ENCODE measurements at places on chromosomes 13 and 19.

GRCh38 chr19:47603706-47604565 lies 5.0 kb upstream of the BICRA start:
- no peak for DNase-seq

GRCh38 chr13:106522898-106523525 lies 12.4 kb downstream of the EFNB2 start:
- DNase-seq, result no peak

DNA sequence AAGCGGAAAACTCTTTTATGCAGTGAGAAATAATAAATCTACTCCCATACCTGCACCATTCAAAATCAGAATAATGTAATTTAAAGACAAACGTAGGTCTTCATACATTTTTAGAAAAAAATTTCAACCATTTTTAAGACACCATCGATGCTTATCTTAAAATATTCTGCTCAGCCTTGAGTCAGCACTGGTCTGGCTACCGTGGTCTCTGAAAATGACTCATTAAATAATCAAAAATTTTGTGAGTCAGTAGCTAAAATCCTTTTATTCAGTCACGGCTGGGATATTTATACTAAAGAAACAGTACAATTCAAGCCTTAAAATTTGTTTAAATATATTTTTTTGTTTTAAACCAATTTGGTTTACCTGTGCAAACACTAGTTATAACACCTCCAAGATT lies 2862.8 kb upstream of the PCDH20 start:
- DNase-seq, result no peak

- DNase-seq, result no peak
Measured at GRCh38 chr13:84925443-84925842, 873.8 kb downstream of the SLITRK6 start.

GRCh38 chr13:113417836-113418721 lies 35.2 kb downstream of the ADPRHL1 start:
- DNase-seq, result no peak

DNA sequence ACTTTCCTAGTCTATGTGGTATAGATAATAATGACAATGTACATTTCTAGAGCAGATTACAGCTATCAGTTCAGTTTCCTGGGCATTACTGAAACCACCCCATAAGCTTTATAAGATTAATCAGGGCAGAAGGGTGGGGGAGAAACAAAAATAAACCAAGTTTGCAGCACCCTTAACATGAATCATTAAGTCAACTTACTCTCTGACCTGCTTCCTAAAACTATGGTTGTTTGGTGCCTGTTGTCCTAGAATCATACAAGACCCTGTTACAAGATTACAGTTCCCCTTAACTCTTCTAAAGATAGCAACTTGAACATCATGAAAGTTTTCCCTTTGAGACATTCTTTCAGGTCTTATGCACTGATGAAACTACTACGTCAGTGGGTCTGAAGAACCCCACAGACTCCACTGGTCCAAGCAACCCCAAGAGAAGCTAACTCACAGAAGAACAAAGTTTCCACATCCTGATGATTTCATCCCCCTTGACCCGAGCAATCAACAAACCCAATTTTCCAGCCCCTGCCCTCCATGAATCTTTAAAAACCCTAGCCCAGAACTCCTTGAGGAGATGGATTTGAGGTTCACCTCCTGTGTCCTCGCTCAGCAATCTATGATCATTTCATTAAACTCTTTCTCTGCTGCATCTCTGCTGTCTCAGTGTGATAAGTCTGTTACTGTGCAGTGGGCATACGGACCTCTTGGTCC lies 336.5 kb downstream of the FOXO1 start:
- DNase-seq, result no peak

DNA sequence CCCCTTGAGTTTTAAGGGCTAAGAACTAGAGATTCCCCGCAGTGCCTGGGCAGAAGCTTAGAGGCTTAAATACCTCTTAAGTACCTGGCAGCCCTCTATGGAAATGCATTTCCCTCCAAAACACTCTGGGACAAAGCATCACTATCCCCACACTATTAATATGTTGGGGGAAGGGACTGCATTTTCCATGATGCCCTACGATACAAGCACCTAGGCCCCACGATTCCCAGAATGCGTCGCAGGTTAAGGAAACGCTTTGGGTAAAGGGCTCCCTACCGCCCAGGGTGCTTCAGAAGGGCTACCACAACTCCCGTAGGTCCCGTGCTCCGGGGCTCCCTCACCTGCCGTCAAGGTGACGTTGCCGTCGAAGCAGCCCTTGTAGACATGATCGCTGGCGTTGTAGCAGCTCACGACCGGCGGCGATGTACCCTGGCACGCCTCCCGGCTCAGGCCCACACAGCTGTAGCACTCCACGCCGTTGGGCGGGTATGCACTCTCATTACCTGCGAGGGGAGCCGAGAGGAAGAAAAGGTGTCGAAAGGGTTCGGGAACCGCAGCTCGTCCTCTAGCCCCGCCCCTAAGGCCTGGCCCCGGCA lies 2.5 kb downstream of the LYPD3 start:
- no peak for DNase-seq

- DNase-seq, result no peak
Measured at GRCh38 chr13:39302820-39303219, 264.6 kb downstream of the NHLRC3 start.

GRCh38 chr13:99370481-99371275 lies 63.5 kb upstream of the GPR183 start:
- DNase-seq, result no peak

DNA sequence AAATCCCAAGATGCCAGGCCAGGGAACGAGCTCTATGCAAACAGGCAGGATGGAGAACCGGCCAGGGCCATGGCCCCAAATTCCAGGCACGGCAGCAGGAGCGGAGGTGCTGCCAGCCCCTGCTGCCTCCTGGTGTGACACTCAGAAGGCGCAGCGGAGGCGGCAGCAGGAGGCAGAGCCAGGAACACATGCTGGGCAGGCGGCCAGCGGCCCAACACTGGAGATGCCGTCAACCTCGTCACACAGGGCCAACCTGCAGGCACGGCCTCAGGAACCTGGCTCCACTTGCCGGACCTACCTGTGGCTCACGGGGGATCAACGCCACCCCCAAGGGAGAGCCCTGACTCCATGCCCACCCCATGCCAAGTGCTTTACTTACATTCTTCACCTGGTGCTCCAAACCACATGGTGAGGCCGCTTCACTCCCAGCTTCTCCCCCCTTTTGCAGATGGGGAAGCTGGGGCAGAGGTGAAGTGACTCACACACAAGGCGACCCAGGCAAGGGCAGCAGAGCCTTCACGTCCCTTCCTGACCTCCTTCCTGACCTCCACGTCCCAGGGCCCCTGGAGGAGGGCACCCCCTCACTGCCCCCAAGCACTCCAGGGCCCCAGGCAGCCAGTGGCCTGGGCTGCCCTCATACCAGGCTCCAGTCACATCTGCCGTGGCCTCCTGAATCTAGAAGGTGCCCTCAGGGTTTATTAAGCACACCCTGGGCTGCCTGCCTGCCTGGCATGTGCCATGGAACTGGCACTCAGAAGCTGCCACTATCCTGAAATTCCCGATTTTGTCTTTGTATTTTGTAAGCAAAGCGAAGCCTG lies 43.5 kb downstream of the GGACT start:
- DNase-seq, result no peak

GRCh38 chr13:85557691-85558467 lies 241.3 kb downstream of the SLITRK6 start:
- no peak for DNase-seq

DNA sequence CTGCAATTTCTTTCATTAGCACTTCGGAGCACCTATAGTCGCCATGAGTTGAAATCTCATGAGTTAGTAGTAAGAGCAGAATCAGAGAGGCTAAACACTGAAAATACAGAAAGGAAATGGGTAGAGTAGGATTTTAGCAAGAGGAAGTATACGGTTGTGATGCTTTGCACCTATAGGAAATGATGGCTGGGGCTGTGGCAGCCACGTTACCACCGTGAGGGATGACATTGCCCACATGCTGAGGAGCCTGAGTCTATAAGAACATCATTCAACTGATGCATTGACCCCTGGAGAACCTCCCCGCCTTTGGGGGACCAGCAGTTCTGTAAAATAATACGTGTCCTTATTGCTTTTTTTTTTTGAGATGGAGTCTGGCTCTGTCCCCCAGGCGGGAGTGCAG lies 20.4 kb downstream of the FAM187B start:
- DNase-seq, result no peak

DNA sequence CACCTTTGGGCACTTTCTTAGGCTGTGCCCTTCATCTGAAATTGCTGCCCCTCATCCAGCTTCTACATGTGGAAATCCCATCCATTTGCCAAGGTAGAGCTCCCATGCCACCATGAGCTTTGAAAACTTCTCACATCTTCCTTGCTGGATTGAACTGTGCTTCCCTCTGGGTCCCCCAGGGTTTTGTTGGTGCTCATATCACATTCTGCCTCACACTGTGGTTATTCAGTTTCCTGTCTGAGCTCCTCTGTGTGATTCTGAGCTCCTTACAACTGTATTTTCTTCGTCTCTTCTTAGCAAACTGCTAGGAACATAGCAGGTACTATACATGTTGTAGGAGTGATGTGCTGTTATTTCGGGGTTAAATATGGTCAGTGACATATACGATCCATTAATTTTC lies 74.9 kb upstream of the KL start:
- DNase-seq, result no peak

DNA sequence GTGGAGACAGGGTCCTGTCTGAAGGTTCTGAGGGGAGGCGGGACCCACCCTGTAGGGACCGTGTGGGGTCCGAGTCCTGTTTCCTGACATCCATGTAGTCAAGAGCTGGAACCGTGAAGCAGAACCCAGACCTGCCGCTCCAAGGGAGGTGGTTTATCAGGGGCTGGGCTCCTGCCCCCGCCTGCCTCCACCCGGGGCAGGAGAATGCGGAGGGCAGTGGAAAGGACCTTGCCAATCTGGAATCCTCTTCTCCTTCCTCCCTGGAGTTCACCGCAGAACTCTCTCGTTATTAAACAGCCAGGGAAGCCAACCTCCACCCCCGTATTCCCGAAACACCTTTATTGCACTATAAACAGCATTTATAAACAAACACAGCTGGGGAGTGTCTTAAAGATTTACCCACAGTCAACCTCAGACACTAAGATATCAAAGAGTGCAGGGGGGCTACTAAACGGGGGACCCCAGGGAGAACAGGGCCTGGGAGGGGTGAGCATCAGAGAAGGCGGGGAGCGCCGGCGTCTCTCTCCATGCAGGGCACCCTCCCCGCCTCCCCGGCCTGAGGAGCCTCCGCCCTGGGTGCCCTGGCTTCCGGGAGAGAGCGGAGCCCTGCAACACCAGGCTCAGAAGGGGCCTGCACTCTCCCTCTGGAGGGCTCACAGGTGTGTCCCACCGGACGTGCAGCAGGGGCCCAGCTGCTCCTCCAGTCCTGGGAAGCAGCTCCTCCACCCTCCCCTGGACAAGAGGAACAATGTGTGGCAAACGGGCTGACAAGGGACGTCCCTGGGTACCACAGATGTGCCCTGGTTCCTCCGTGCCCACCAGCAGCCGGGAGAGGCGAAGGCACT lies 3.6 kb downstream of the C2CD4C start:
- DNase-seq, result no peak

DNA sequence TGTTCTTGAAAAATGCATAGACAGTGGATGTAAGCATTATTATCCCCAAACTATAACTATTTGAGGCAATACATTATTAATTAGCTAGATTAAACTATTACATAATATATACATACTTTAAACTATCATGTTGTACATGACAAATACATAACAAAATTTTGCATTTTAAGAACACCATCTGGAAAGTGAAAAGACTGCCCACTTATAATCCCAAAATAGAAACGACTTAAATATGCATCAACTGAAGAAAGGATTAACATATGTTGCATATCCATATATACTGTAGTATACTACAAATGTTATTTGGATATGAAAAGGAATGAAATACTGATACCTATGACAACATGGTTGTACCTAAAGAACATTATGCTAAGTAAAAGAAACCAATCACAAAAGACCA lies 700.8 kb upstream of the SPRY2 start:
- no peak for DNase-seq

- no peak for DNase-seq
Measured at GRCh38 chr13:109131698-109132257, 502.4 kb downstream of the MYO16 start.

DNA sequence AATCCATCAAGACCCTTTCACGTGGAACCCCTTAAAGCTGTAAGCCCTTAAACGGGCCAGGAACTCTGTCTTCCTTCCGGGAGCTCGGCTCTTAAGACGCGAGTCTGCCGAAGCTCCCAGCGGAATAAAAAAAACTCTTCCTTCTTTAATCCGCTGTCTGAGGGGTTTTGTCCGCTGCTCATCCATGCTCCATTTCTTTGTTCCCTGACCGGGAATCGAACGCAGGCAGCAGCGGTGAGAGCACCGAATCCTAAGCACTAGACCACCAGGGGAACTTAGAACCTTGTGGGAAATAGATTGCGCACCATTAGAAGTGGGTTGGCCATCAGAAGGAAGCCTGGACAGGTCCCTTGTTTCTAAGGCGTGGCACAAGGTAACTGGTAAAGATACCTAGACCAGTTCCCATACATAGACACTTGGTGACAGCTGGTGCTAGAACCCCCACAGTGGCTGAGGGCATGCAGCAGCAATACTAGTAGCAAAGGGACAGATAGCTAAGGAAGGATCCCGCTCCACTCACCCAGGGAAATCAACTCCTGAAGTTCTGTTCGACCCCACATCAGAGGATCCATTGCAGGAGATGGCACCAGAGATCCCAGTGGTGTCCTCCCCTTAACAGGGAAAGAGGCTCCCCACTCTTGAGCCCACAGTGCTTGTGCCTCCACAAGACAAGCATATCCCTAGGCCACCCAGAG lies 1.5 kb upstream of the RGCC start:
- DNase-seq, result no peak

DNA sequence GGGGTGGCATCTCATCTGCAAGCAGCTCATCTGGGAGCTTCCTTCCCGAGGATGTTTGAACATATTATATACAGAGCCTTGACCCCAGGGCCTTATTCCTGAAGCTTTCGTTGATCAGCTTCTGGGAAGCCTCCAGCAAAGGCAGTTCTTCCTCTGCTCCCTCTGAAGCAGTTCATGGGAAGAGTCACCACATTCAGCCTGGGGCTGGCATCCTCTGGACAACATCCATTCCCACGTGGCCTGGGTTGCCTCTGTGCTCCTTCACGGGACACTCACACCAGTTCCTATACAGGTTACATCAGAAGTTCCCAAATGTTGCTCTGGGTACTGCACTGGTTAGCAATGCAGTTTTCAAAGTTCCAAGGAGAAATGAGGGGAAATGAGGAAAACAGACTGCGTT lies 29.6 kb downstream of the COL4A2 start:
- DNase-seq, result no peak

GRCh38 chr19:16614941-16615340 lies 13.1 kb downstream of the MED26 start:
- no peak for DNase-seq
